Testis (tissue), 5 donors: ENCODE measurements at places on chromosomes 11 and 22. TPM values are rescaled to one million over a fixed set of nuclear protein-coding genes. Genes with fewer than 3 reads are reported as not detected.

SLC35E4 gene
- 11.6 TPM for total RNA-seq

DNA sequence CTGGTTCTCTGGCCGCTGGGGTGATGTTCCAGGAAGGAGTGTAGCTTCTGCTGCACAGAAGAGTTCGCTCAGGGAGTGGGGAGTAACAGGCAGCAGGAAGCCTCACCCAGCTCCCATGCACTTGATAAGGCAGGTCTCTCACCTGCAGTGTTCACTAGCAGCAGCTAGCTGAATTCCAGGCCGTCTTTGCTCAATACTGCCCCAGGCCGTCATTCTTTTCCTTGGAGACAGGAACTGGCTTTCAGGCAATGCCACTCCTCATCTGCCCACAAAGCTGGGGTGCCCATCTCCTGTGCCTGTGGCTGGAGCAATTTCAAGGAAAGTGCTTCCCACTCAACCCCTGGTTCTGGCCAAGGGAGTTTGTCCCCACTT is 66.1 kb downstream of the ARHGAP42 start:
- H3K27me3 ChIP-seq, result no peaks in the 10 kb centered on the region
- H3K4me3 ChIP-seq, result no peak overlapping the region
- DNase-seq, result no peak
- H3K27ac ChIP-seq, result no peak overlapping the region

DNA sequence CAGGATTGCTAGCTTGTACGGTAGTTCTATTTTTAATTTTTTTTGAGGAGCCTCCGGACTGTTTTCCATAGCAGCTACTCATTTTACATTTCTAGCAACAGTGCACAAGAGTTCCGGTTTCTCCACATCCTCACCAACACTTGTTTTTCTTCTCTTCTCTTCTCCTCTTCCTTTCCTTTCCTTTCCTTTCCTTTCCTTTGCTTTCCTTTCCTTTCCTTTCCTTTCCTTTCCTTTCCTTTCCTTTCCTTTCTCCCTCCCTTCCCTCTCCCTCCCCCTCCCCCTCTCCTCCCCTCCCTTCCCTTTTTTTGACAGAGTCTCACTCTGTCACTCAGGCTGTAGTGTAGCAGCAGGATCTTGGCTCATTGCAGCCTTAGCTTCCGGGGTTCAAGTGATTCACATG is 9.3 kb downstream of the WBP2NL start:
- no peaks in the 10 kb centered on the region for H3K36me3 ChIP-seq
- no peak overlapping the region for H3K27ac ChIP-seq
- no peak overlapping the region for H3K4me3 ChIP-seq
- no peaks in the 10 kb centered on the region for H3K4me1 ChIP-seq
- DNase-seq, result no peak

DNA sequence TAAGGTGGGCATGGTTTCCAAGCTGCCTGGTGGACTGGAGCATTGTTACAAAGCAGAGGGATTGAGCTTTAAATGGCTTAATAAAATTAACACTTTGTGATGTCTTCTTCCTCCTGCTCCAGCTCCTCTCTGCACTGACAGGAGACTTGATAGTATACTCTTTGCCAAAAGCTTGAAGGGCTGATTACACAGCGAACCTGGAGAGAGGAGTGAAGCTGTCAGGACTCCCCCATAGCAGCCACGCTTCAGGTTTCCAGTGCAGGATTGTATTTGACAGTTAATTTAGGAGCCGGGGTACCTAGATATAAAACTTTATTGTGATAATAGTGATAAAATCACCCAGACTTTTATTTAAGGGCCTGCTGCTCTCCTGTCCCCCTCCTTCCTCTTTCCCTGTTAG is 50.0 kb downstream of the TRIM44 start:
- DNase-seq, result no peak
- no peaks in the 10 kb centered on the region for H3K4me1 ChIP-seq

GRCh38 chr22:38035530-38035885 is 21.7 kb upstream of the PICK1 start:
- H3K27me3 ChIP-seq, result no peaks in the 10 kb centered on the region
- H3K4me1 ChIP-seq, result peaks cover 51% of the 10 kb centered on the region
- H3K27ac ChIP-seq, result peak overlapping the region; percentile 94
- no peak for DNase-seq

GRCh38 chr11:126546191-126546590 is 190.7 kb downstream of the ST3GAL4 start:
- H3K4me1 ChIP-seq, result no peaks in the 10 kb centered on the region
- H3K4me3 ChIP-seq, result no peak overlapping the region
- DNase-seq, result no peak
- no peaks in the 10 kb centered on the region for H3K36me3 ChIP-seq
